Breast epithelium (tissue), 4 donors: ENCODE measurements at places on chromosomes 11 and 22. TPM values are rescaled to one million over a fixed set of nuclear protein-coding genes. Genes with fewer than 3 reads are reported as not detected.

DNA sequence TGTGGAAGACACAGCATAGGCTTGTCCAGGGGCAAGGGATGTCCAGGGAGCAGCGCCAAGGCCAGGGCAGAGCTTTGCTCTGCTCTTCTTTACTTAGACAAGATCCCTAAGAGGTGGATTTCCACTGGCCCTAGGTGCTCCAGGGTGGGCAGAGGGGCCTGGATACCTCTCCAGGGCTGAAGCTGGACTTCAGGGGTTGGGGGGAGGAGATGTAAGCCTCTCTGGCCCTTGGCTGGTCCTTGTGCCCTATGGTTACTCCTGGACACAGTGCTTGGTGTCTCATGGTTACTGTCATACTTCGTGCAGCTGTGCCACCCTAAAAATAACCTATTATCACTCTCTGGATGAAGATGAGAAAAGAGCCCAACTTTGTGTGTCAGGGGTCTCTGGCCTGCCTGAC is 12.9 kb upstream of the KCNJ11 start:
- H3K27me3 ChIP-seq = no peaks in the 10 kb centered on the region
- H3K4me3 ChIP-seq = no peak overlapping the region
- no peak for DNase-seq
- no peak overlapping the region for H3K27ac ChIP-seq
- no peaks in the 10 kb centered on the region for H3K36me3 ChIP-seq

GRCh38 chr11:598005-598680 is 17.6 kb downstream of the IRF7 start:
- H3K36me3 ChIP-seq = no peaks in the 10 kb centered on the region
- no peaks in the 10 kb centered on the region for H3K4me1 ChIP-seq
- no peak overlapping the region for H3K27ac ChIP-seq
- H3K4me3 ChIP-seq = no peak overlapping the region
- no peak for DNase-seq

The USP2 gene
- total RNA-seq = 3.8 TPM

The CDC45 gene
- not detected for total RNA-seq

- no peaks in the 10 kb centered on the region for H3K27me3 ChIP-seq
- no peak overlapping the region for H3K4me3 ChIP-seq
- H3K4me1 ChIP-seq = no peaks in the 10 kb centered on the region
Measured at GRCh38 chr11:20321177-20321576, 42.3 kb upstream of the HTATIP2 start.

The FAM180B gene
- total RNA-seq = not detected
